Activated naive CD4-positive, alpha-beta T cell treated with anti-CD3 and anti-CD28 coated beads for 36 hours (primary cell): ENCODE measurements at places on chromosomes 7 and 10. TPM values are rescaled to one million over a fixed set of nuclear protein-coding genes. Genes with fewer than 3 reads are reported as not detected.

The SAP25 gene
- total RNA-seq: 15.7 TPM

The UCMA gene
- not detected for total RNA-seq

The HOXA4 gene
- 0.14 TPM for total RNA-seq

The RASA4B gene
- 16.2 TPM for total RNA-seq

The IL6 gene
- 4.0 TPM for total RNA-seq

The TNPO3 gene
- total RNA-seq: 65.7 TPM

The DYNC1I1 gene
- total RNA-seq: not detected

The LIPK gene
- total RNA-seq: not detected

The FGF8 gene
- total RNA-seq: not detected

The TFEC gene
- not detected for total RNA-seq

The GPR141 gene
- total RNA-seq: not detected

The SLC16A9 gene
- 0.86 TPM for total RNA-seq

The SPDYE8 gene
- not detected for total RNA-seq

The EGR2 gene
- 21.4 TPM for total RNA-seq

The H2BK1 gene
- total RNA-seq: not detected
